NCI-H1694 treated with DMSO at 0.1 percent for 48 hours (cell line): ENCODE measurements at places on chromosomes 6 and 20.

DNA sequence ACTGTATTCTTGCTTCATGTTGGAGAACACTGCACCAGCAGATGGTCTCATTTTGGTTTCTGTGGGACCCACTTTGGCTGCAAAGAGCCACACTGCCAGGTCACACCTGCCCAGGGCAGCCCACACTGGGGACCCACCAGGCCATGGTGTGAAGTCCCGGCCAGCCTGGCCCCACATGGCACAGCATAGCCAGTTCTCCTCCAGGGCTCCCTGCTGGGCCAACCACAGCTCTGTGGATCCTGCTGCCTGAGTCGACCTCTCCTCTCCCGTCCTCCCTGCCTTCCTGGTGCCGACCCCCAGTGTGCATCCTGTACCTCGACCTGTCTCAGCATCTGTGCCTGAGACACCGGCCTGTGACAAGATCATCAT lies 3.0 kb downstream of the ARFRP1 start:
- no peak for DNase-seq

DNA sequence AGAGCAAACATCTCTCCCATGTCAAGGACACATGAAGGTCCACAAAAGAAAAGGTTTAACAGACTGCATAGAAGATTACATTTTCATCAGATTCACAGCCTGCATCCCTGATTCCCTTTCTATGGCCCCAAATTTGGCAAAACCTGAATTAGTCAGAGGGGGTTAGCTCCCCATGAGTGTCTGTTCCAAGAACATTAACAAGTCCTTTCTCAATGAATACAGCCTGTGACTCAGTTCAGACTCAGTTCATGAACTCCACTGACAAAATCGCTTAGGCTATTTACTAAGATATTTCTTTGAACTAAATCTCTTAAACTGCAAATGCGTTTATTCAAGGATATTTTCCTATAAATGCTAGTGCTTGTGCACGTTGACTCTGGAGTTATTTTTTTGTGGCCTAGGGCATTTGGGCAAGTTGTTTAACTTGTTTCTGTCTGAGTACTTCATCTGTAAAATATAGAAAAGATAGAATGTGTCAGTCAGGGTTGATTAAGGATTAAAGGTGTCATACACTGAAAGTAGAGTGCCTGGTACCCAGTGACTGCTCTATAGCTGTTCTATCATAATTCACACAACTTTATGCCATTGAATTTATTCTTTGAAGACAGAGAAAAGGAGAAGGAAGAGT lies 422.6 kb downstream of the HTR1B start:
- no peak for DNase-seq

GRCh38 chr6:152472325-152472724 lies 164.8 kb downstream of the SYNE1 start:
- no peak for DNase-seq

DNA sequence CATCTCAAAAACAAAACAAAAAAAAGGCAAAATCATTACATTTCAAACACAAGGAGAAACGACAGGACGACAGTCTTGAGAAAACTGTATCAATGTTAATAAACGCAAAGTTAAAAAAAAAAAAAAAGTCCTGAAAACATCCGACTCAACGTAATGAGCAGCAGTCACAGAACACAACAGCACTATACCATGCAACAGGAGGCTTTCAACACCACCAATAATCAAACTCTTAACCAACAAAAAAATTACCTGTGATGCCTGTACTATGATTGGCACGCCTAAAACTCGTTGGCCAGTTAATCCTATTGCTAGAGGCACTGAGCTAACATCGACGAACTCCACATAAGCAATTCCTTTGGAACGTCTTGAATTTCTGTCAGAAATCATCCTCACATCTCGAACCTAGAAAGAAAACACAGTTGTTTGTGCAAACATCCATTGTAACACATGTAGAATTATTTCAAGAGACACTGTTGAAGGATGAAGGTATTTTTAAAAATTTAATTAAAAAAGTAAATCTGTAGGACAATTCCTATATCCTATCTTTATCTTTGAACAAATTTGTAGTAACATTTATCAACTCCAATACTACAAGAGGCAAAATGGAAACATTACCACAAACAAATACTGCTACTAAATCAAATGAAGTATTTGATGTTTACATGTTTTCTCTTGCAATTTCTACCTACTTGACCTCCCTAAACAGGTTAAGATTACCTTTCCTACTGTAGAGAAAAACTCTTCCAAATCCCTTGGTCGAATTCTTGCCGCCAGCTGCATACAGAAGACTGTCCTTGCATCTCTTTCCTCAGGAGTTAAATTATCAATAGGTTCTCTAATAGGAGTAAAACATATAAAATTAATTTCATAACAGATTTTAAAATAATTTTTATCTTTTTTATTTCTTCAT lies 17.5 kb downstream of the RBM39 start:
- no peak for DNase-seq

GRCh38 chr20:46022411-46023147 lies 6.4 kb upstream of the SLC12A5 start:
- peak; percentile 22 for DNase-seq

- no peak for DNase-seq
Observed at GRCh38 chr20:59873409-59873808, 60.0 kb downstream of the SYCP2 start.

- DNase-seq, result no peak
Observed at GRCh38 chr20:62309947-62310756, 7.4 kb downstream of the ADRM1 start.

- no peak for DNase-seq
Observed at GRCh38 chr6:11424395-11425034, 113.0 kb upstream of the TMEM170B start.

DNA sequence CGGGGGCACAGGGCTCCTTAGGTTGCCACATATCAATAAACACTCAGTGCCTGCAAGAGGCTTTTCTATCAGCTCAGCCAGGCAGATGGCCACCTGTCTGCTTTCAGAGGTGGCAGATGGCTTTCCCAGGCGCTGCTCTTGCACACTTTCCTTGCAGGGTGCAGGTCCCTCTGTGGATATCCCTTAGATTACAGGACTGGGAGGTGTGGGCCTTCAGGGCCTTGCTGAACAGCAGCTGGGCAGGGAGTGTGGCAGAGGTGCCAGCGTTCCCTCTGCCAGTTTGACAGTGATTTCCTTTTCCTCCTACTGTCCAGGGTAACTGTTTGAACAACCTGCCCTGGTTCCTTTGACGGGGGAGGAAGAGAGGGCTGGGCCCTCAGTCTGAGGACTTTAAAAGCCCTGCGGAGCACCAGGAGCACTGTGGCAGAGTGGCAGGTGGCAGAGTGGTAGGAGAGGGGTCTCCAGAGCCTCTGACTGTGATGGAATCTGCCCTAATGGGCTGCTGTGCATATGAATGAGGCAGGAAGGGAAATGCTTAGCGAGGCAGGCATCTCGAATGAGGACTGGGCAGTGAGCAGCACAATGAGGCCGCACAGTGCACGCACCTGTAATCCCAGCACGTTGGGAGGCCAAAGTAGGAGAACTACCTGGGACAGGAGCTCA lies 34.2 kb downstream of the ABHD12 start:
- peak; percentile 75 for DNase-seq

- DNase-seq, result peak; percentile 25
Observed at GRCh38 chr6:139473231-139473701, 98.8 kb upstream of the CITED2 start.

DNA sequence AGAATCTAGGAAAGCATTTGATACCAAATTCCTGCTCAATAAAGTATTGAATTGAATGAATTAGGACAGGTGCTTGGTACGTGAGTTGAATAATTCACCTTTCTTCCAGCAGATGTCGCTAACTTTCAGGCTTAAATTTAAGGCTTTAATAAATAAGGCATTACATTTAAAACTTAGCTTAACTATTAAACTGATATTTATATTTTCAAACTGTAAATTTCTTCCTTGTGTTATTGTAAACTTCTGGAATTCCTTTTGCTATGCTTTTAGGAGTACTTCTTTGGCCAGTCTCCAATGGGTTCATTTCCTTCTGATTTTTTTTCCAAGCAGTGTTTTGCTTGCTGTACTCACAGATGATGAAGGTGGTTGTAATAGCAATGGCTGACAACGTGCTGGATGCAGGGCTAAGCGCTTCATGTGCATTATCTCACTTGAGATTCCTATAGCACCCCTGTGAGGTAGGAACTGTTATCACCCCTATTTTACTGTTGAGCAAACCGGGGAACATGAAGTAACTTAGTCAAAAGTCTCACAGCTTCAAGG lies 71.3 kb upstream of the SLC2A12 start:
- DNase-seq, result peak; percentile 62

DNA sequence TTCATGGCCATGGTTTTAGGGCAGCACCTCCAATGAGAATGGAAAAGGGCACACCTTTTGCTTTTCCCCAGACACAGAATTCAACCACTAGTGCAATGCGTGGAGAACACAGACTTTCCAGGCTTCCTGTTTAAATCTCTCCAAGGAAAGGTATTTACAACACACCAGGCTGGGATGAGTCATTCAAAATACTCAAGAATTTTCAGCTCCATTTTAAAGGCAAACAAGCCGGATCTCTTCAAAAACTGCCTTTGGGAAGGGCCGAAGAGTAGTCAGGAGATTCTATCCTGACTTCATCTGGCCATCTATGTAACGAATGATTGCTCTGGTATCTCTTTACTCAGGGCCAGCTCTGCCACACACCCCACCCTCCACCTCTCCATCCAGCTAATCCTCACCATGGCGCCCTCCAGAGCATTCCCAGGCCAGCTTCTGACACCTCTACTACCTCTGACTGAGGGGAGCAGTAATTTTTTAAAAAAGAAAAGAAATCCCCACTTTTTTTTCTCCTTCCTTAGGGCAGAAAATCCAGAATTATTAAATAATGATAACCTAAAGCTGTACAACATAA lies 254.6 kb downstream of the LY86 start:
- no peak for DNase-seq

GRCh38 chr6:151387175-151387970 lies 4.0 kb downstream of the ZBTB2 start:
- no peak for DNase-seq

DNA sequence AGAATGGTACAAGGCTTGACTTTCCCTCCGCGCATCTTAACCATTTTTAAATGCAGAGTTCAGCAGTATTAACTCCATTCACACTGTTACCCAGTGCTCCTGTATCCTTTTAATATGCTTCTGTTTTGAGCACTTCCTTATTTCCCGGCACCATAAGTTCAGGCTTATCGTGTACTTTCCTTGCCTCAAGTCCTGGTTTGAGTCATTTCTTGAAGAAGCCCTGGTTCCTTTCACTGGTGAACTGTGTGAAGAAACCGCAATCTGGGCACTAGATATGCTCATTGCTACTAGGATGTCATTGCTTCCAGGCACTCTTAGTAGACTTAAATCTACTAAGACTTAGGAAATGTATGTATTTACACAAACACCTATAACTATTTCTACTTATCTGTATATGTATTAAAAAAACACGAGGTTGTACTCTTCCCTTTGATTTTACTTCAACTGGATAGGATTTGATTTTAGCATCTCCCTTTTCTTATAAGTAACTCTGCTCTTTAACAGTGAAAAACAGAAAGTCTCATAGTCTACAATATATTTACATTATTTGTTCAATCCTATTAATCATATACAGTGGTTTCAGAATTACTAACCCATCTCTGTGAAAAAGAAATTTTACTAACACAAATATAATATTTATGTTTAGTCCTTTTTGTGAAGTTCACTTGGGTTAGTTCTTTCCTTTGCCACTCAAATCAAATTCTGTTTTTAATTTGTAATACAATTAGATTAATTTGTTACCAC lies 135.5 kb downstream of the CDKAL1 start:
- DNase-seq, result no peak

DNA sequence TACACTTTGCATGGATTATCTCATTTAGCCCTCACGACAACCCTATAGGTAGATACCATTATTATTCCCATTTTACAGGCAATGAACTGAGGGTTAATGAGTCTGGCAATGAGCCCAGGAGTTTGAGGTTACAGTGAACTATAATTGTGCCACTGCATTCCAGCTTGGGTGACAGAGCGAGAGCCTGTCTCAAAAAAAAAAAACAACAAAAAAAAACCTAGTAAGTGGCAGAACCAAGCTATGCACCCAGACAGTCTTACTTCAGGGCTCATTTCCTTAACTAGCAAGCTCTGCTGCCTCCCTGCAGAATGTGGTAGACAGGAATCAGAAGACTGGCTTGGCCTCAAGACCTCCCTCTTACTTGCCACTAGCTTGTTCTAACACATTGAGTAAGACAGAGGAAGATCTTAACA lies 71.9 kb upstream of the RREB1 start:
- no peak for DNase-seq

- DNase-seq, result no peak
Observed at GRCh38 chr6:110345025-110345424, 13.1 kb downstream of the METTL24 start.

- DNase-seq, result no peak
Observed at GRCh38 chr6:100468016-100468622, 3.4 kb upstream of the SIM1 start.

GRCh38 chr6:14709066-14709670 lies 536.7 kb upstream of the JARID2 start:
- no peak for DNase-seq

DNA sequence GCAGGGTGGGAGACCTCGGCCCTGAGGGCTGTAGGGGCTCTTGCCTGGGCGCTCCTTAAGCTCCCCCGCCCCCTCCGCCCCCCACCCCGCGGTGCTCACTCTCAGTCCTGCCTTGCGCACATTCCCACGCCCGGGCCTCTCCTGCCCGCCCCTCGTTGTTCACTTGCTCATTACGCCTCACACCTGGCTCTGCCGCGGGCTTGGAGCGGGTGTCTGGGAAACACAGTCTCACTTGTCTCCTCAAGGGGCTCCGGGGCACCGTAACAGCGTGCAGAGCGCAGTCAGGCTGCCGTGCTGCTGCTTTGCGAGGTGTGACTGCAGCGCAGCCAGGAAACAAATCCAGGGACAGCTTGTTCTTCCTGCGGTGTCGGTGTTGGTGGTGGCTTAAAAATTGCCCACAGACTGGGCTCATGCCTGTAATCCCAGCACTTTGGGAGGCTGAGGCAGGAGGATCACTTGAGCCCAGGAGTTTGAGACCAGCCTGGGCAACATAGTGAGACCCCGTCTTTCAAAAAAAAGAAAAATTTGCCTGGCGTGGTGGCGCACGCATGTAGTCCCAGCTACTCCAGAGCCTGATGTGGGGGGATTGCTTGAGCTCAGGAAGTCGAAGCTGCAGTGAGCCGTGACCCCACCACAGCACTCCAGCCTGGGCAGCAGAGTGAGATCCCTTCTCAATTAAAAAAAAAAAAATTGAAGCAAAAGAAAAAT lies 4.6 kb downstream of the NPBWR2 start:
- DNase-seq, result peak; percentile 40
